ENCODE measurements at places on chromosomes 2 and 18.

DNA sequence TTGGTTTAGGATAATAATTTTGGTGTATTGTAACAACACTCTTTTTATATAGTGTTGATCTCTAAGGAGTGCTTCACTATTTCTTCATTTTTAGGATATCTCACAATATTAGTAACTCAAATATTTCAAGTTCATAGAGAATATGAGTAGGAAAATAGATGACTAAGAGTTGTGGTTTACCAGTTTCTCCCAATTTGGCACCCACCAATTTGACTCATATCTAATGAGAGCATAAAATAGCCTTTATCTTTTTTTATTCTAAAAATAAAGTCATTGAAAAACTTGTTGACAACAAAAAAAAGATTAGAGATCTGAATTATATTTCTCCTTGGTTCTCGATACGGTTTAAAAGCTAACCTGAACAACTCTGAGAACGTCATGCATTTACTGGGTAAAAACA, 204.0 kb downstream of the PARD3B start:
- DNase-seq = no peak

GRCh38 chr2:108316461-108317258, 28.0 kb downstream of the SULT1C2 start:
- no peak for DNase-seq

DNA sequence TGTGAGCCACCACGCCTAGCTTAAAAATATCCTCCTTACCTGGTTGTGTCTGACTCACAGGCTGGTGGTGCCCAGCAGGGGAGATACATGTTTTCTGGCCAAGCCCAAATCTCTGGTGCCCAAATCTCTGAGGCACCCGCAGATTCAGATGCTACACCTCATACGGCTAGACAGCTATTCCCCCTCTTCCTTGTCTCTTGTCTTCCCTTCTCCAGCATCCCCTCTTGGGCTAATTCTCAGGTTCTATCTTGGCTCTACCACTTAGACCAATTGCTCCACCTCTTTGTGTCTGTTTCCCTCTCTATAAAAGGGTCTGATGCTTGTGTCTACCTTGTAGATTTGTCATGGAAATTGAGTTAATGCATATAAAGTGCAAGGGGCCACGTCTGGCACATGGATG, 13.4 kb downstream of the LAMA3 start:
- DNase-seq = no peak

- DNase-seq = no peak
Measured at GRCh38 chr18:46338766-46339165, 234.6 kb downstream of the HAUS1 start.

DNA sequence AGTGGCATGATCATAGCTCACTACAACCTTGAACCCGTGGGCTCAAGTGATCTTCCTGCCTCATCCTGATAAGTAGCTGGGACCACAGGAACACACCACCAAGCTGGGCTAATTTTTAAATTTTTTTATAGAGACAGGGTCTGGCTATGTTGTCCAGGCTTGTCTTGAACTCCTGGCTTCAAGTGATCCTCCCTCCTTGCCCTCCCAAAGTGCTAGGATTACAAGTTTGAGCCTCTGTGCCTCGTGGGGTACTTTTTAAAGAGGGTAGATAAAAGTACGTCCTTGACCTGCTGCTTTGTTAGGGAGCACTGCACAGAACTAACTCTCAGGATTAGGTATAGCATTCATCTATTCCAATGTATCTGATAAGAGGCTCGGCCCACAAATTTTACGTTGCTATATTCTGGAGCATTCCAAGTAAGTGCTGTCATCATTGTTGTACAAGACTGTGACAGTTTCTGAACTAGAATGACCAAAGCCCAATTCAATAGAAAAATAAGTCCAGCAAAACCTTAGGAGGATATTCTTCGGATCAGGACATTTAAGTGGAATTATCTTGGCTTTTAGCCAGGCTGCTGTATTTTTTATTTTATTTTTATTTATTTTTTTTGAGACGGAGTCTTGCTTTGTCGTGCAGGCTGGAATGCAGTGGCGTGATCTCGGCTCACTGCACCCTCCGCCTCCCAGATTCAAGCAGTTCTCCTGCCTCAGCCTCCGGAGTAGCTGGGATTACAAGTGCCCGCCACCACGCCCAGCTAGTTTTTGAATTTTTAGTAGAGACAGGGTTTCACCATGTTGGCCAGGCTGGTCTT, 4.1 kb downstream of the MTCL1 start:
- DNase-seq = no peak

DNA sequence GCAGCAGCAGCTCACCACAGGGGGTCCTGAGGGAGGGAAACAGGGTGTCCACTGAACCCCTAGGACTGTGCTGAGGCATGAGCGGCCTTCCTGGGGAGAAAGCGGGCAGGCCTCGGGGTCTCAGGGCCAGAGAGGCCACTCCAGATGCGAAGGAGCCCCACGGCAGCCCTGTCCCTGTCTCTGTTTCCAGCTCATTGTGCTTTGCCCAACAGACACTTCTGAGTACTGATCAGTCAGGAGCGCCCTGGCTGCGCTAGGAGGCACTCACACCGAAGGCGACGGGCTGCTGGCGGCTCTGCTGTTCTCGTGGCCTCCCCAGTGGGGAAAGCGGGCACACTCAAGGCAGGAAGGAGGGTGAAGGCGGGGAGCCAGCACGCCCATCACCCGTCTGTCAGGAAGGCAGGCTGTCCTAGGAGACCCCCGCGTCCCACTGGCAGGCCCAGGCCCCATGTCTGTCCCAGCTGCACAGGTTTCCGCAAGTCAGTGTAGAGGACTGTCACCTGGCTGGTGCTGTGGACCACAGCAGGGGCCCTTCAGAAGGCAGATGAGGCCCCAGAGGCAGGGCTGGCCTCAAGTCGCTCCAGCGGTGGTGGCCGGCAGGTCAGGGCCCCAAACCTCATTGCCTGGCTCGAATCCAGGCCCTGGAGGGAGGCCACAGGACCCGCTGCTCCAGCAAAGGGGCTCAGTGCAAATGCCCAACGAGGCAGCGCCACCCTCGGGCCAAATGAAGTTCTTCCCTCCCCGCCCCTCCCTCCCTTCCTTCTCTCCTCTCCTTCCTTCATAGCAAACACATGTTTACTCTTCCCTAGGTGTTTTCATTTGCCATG, 6.8 kb downstream of the ESPNL start:
- DNase-seq = no peak

- DNase-seq = no peak
Measured at GRCh38 chr2:216486708-216487107, 11.9 kb upstream of the RPL37A start.

GRCh38 chr2:195813421-195813820, 156.4 kb downstream of the SLC39A10 start:
- no peak for DNase-seq

DNA sequence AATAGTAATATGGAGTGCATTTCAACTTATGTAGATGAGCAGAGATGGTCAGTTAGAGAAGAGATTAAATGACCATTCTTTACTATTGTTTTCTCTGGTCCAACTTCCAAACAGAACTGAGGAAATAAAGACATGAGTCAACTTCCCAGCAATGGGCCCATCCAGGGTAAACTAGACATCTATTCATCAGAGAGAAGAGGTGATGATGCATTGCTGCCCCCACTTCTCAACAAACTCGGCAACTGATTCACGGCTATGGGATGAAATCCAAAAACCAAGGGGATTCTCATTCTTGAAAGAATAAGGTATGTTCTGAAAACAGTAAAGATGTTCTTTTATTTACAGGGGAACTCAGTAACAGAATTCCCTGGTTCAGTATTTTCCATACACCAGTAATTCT, 190.7 kb downstream of the RDH14 start:
- DNase-seq = no peak

DNA sequence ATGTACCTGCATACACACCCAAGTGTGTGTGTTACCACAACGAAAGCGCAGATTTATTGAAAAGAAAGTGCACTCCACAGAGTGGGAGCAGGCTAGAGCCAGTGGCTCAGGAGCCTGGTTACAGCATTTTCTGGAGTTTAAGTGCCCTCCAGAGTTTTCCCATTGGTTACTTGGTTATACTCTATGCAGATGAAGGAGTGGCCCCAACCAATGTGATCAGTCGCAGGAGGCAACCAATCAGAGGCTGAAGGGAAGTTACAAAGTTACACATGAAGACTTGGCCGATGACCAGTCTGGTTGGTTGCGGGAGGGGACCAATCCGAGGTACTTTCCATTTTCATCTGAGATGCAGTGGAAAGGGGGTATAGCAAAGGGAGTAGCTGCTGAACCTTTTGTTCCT, 13.5 kb upstream of the PRLH start:
- DNase-seq = no peak

GRCh38 chr2:34806396-34806795, 1207.3 kb upstream of the FAM98A start:
- DNase-seq = no peak

- DNase-seq = no peak
Measured at GRCh38 chr2:235850771-235851551, 317.2 kb downstream of the GBX2 start.

DNA sequence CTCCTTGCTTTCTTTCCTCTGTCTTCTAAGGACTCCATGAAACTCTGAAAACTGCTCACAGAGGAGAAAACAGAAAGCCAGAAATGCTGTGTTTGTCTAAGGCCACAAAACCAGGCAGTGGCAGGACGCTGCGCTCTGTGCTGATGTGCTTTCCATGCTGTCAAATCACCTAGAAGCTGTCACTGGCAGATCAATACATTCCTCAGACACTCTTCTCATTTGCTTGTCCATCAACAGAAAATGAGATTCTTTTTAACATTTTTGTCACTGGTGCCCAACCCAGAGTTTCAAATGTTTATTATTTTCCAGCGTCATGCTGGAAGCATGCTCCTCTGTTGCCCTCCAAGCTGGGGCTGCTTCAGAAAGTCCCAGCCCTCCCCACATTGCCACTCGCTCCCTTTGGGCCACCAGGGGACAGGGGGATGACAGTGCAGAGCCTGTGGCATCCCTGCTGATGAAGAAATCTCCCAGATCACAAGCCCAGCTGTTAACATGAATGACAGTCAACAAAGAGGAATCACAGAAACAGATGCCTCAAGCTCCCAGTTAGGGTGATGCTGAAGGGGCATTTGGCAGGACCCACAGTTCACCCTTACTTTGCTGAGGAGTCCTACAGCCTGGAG, 117.5 kb upstream of the MEIS1 start:
- DNase-seq = no peak

GRCh38 chr2:146992466-146992865, 852.4 kb upstream of the ACVR2A start:
- no peak for DNase-seq

DNA sequence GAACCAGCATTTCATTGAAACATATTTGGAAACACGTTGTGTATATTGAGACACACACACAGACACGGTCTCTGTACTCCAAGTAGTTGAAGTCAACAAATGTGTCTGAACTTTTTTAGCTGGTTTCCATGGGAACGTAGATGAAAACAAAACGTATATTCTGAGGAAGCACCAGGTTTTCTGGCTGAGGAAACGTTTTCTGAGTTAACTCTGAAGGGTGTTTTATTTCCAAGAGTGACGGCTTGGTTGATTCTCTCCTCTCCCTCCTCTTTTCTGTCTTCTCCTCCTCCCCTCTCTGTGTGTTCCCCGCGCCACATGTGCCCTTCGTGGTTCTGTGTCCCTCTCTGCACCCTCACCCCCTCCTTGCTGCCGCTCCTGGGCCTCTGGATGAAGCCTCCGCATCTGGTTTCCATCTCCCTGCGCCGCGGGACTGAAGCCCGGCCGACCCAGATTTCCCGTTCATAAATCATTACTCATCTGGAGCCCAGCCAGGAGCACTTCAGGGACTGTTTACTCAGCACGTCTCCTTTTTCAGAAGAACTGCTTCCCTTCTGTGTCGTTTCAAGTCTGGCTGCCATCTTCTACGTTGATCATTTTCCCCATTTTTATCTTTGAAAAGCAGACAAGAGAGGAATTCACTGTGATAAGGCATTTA, 122.7 kb downstream of the COL6A3 start:
- peak; percentile 7 for DNase-seq

DNA sequence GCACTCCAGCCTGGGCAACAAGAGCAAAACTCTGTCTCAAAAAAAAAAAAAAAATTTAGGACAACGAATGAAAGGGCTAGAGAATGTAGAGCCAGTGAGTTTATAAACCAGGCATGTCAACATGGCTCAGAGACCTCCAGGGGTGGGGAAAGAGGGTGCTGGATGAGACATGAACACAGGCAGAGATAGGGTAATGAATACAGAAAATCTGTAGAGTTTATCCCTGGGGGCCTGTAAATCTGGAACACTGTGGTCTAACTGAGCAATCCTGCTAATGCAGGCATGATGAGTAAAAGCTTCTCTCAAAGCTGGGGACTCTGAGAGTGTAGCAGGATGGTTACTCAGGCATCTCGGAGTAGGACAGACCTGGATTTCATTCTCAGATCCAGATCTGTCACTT, 59.2 kb upstream of the IGFBP2 start:
- no peak for DNase-seq

DNA sequence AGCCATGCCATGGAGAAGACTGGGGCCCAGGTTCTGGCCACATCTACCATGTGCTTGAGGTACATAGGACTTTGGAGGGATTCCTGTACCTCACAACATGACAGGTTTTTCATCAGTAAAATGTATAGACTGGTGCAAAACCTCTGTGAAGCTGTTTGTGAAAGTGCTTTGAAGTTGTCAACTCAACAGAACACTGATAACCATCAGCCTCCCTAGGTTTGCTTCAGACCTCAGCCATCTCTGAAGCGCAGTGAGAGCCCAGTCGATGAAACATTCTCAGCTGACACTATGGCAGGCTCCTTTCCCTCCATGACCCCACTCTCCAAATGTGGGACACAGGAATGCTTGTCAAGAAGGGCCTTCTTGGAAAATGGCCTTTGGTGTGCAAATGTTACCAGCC, 38.6 kb downstream of the STK25 start:
- no peak for DNase-seq

- no peak for DNase-seq
Measured at GRCh38 chr2:7845332-7845731, 836.5 kb upstream of the ID2 start.

DNA sequence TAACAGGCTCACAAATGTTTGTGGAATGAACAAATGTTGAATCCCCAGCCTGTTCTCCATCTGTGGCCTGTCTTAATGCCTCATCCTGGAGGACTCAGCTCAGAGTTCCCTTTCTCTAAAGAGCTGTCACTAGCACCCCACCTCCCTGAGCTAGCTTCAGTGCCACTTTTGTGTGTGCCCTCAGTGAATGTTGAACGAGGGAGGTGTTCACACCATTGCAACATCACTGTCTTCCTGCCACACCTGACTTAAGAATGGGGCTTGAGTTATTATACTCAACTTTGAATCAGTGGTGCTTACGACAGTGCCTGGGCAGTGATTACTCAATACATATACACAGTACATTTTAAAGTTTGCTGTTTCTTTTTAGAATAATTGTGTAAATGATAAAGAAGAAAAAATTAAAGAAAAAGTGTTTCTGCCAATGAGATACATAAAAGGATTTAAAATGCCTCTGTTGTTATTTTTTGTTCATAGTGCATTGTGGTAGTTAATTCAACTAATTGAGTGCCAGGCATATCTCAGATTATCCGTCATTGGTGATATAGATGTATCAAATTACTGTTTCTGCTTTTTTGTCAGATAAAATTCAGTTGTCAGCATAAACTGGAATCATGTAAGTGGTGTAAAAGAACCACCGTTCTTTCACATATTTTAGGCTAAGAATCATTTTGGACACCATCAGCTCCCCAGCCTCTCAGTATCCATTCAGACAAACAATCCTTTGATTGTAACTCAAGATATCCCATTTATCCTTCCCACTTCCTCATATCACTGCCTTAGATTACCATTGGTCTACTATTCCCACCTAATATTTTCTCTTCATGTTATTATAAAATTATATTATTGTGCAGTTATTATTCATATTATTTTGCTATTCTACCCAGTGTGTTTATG, 304.7 kb downstream of the PTPRM start:
- no peak for DNase-seq
